ENCODE measurements at places on chromosomes 13 and 19. TPM values are rescaled to one million over a fixed set of nuclear protein-coding genes. Genes with fewer than 3 reads are reported as not detected.

DNA sequence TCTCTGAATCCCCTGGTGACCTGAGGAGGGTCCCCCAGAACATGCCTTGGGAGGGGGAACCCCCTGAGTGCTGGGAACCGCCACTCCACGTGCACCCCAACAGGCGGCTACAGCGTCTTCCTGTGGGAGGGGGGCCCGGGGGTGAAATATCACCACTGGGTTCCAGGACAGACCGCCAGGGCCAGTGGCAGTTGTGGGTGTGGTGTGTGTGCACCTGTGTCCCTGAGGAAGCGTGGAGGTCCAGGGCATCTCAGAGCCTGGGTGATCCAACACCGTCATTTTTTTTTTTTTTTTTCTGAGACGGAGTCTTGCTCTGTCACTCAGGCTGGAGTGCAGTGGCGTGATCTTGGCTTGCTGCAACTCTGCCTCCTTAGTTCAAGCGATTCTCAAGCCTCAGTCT lies 4.2 kb downstream of the ADGRE5 start:
- DNase-seq: no peak

Gene NFIC
- total RNA-seq: 26.4 TPM

- no peak for DNase-seq
Measured at GRCh38 chr13:104389691-104390090, 1323.5 kb upstream of the SLC10A2 start.

Gene GADD45B
- total RNA-seq: 23.2 TPM

Gene CFAP97D2
- not detected for total RNA-seq

DNA sequence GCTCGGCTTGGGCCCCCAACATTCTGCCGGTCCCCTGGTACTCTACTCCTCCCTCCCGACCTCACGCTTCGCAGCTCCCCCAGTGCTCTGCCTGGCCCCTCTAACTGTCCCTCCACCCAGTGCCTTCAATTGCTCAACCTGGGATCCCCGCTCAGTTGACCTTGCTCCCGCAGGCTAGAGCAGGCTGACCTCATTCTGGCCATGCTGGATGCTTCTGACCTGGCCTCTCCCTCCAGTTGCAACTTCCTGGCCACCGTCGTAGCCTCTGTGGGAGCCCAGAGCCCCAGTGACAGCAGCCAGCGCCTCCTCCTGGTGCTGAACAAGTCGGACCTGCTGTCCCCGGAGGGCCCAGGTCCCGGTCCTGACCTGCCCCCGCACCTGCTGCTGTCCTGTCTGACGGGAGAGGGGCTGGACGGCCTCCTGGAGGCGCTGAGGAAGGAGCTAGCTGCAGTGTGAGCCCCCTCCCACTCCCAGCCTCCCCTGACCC lies 3.6 kb downstream of the GTPBP3 start:
- DNase-seq: no peak

DNA sequence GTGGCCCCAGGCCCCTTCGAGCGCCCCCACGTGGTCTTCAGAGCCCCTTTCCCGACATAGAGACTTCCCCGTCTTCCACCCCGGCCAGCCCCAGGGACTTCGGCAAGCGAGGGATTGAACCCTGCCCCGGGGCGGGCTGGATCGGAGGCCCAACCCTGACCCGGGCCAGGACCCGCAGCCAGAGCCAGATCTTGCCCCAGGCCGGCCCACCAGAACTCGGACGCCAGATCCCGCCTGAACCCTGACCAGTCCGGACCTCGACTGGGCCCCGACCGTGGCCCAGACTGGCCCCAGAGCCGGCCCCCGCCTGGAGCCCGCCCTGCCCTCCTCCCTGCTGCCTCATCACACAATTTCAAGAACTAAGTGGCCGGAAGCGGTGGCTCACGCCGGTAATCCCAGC lies 253 bp upstream of the TPTE2 start:
- no peak for DNase-seq

Gene ZNF850
- 10.8 TPM for total RNA-seq

Gene ZNF569
- 14.8 TPM for total RNA-seq

Gene C5AR1
- total RNA-seq: 1.8 TPM

GRCh38 chr13:107258599-107259187 lies 690.8 kb upstream of the ARGLU1 start:
- DNase-seq: no peak

DNA sequence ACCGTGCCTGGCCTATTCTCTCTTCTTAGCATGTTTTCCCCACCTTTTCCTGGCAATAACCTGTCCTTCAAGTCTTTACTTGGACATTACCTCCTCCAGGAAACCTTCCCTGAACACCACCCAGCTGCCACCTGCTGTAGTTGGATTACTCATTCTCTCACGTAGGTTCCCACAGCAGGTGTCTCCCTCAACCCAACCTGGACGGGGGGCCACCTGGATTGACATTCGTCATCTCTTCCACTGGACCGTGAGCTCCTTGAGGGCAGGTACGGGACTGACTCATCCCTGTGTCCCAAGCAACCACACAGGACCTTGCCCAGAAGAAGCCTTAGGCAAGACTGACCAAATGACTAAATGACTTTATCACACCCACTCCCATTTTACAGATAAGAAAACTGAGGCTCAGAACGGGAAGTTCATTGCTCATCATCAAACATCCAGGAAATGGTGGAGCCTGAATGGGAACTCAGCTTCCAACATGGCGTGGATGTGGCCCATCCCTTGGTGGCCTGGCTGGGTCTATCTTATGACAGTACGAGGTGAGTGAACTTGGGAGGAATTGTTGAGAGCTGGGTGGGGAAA lies 3.5 kb upstream of the KLK6 start:
- no peak for DNase-seq

DNA sequence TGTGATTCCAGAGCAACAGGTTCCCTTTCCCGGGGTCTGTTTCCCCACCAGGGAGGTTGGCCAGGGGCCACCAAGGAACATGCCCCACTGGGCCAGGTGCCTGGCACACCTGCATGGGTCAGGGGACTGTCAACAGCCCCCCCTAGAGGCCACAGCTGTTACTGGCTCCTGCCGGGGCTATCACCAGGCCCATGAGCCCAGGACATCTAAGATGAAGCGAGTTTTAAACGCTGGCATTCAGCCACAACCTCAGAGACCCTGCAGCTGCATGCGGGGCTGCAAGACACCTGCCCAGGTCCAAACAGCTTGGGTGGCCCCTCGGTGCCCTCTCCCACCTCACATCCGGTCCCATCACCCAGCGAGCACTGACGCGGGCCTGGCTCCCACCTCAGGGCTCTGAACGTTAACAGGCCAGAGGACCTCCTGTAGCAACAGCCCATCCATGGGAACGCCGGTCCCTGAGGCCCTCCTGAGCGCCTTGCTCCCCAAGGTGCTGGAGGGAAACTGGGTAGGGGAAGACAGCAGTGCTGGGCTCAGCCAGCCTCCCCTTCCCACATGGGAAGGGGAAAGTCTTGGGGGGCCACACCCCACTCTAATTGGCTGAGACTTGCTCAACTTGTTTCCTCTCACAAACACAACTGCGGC lies 12.0 kb downstream of the KHSRP start:
- DNase-seq: no peak

Gene ZNF829
- total RNA-seq: 9.8 TPM

- no peak for DNase-seq
Measured at GRCh38 chr19:12676384-12676792, 5.3 kb downstream of the DHPS start.

DNA sequence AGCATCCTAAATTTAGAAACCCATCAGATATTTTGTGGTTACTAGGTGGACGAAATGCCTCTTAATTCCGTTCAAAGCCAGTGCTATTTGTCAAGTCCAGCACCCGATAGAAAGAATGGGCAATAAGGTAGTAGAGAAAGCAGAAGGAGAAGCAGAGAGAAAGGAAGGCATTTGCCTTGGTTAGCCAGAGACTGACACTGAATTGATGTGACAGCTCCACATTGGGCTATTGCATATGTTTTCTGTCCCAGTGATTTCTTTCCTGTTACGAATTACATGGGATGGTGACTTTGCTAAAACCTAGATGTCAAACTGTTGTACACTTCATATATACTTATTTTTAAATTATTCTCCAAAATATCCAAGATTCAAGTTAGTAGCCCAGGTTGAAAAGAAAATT lies 542.6 kb downstream of the DCT start:
- DNase-seq: no peak

- DNase-seq: no peak
Measured at GRCh38 chr19:19077103-19077502, 13.3 kb downstream of the SLC25A42 start.

DNA sequence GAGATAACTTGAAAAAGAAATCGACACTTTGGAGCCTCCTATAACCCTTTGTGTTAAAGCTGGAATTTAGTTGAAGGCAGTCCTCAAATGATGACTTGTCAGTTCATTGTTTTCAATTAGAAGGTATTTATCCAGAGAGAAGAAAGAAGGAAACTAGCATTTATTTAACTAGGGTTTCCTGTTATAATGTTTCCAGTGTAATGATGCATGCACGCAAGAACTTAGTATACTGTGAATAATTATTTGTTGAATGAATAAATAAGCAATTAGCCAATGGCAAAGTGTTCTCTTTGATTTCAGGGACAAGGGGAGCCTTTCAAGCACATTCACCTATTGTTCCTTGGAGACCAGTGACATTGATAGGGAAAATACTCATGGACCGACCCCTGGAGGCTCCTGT lies 307.4 kb downstream of the KLF5 start:
- DNase-seq: no peak

DNA sequence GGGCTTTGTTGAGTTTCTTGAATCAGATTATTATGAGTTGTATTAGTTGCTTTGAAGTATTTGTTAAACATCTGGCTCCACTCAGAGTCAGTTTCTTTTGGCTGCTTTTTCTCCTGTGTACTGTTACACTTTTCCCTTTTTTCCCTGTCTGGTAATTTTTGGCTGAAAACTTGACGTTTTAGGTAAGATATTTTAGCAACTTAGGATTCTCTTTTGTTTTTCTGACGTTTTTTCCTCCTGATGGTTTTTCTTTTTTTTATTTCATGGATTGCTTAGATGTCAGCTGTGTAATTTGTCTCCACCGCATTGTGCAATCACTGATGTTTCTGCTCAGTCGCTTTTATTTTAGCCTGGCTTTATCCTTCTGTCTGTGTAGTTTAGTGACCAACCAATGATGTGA lies 20.7 kb downstream of the RFC3 start:
- DNase-seq: no peak

DNA sequence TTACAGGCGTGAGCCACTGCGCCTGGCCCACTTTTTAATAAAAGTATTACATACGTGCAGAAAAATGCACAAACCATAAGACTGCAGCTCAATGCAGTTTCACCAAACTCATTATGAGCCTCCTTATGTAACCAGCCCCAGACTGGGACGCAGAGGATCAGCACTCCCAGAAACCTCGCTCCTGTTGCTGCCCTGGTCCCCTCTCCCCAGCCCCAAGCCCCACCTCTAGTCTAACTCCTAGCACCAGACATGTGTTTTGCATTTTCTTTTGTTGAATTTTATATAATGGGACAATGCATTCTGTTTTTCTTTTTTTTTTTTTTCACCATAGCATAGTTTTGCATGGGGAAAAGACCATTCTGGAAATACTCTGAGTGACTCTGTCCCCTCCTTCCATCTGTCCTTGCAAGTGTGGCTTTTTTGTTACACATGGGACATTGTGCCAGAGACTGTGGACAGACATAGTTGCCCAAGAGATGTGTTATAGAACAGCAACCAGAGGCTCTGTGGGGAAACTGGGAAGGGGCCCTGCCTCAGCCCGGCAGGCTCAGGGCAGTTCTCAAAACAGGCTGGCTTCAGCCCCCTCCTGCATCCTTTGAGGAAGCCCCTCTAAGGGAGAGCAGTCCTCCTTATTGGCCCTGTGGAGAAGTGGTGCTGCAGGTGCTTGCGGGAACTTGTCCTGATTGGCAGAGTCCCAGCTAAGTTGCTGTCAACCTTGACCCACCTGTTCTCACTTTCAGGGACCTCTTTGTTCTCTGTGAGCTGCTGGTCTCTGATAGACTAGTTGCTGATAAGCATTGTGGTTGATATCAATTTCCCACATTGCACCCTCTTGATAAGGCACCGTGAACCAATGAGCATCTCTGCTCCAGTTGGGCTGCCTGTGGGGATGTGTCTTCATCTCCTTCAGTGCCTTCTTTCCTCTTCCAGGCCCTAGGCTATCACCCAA lies 13.8 kb upstream of the OLFM4 start:
- DNase-seq: no peak

- no peak for DNase-seq
Measured at GRCh38 chr13:100532836-100533435, 55.7 kb downstream of the GGACT start.

- DNase-seq: no peak
Measured at GRCh38 chr19:18869023-18869618, 26.8 kb downstream of the CERS1 start.

Gene SLC7A9
- 0.79 TPM for total RNA-seq

GRCh38 chr19:46471116-46471733 lies at the start of gene PNMA8A:
Gene PNMA8A, minus strand, starts transcription at chr19:46471563. Its CDS starts 528 bp downstream, at chr19:46471035.
- DNase-seq: no peak

- no peak for DNase-seq
Measured at GRCh38 chr19:1855828-1856255, 7.5 kb downstream of the KLF16 start.

Gene ZNF607
- total RNA-seq: 14.0 TPM

Gene IZUMO4
- 1.5 TPM for total RNA-seq

Gene LILRA1
- 0.26 TPM for total RNA-seq

Gene ZNF540
- 6.1 TPM for total RNA-seq

GRCh38 chr19:4464815-4465581 lies 7.1 kb upstream of the HDGFL2 start:
- DNase-seq: no peak

- no peak for DNase-seq
Measured at GRCh38 chr19:19258589-19259338, 14.3 kb downstream of the TM6SF2 start.

Gene NPHS1
- 0.05 TPM for total RNA-seq

Gene ZNF560
- 0.21 TPM for total RNA-seq

Measured in urinary bladder (tissue), 4 donors.